ENCODE measurements at places on chromosomes 7 and 10.

- no peak for DNase-seq
These were observed 35.3 kb downstream of the CARD11 start for GRCh38 chr7:3008386-3008785.

DNA sequence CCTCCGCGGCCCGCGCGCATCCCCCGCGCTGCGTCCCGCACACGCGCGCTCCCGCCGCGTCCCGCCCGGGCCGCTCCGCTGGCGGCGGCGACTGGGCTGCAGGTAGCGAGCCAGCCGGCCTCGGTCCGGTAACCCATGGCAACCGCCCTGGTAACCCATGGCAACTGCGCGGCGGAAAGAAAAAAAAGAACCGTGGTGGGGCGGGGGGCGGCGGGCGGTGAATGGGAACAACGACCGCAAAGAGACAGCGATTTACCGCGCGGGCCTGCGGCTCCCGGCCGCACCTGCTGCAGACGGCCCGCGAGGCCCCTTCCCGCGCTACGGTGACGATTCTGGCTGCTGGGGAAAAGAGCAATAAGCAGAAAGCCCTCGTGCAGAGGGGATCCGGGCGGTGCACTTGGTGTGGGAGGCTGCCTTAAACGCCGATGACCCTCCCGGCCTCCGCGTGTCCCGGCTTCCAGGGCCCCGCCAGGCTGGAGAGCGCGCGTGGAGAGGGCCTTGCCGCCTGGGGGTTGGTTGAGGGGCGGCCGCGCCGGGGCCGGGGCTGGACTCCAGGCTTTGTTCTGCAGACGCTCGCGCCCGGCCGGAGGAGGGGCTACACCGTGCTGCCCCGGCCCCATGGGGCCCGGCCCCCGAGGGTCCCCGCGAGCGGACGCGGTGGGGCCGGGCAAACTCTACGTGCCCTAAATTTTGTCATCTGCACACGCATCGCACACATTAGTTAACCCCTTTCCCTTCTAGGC, 84.7 kb downstream of the SNX10 start:
- no peak for DNase-seq

GRCh38 chr7:150957133-150958020, 20.7 kb downstream of the KCNH2 start:
- no peak for DNase-seq

DNA sequence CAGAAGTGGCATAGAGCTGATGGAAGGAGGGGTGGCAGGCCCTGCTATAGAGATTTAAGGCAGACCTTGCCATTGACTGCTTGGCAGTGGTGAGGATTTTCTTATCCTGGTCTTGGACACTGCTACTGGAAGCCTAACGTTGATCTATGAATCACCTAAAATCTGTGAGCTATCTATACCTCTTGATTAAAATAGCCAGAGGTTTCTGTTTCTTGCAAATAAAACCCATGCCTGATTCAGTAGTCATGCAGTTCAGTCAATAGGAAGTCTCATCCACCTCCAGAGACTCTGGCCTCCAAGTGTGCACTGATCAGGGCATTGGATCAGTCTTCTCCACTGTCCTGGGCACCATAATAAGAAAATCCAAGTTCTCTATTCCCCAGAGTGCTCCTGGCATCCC, 286.5 kb downstream of the PTEN start:
- DNase-seq, result no peak

DNA sequence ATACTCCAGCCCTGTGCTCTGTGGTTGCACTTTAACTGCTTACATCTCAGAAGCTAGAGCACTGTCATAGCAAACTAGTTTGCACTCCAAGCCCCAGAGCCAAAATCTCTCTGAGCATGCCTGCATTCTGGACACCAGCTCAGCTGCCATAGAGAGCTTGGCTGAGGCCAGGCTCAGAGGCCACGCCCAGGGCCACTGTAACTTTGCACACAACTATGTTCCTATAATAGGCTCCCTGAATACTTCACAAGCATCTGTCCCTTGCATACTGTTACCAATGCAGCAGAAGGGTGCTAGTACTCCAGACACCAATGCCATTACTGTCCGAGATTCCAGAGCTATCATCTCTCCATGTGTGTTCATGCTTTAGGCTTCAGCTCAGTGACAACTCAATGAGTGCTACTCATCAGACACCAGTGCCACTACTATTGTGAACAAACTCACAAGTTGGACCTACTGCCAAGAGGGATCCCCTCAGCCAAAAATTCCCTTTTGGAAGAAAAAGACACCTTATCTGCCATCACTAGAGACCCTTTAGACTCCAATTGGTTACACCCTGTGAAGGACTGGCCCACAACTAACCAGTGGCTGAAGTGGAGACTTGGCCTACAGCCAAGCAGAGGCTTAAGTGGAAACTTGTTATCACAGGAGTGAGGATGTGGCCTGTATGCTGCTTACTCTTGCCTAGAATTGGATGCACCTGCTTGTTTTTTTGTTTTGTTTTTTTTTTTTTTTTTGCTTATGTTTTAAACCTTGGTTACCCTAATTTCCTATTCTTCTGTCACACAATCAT, 211.6 kb upstream of the MAGI2 start:
- DNase-seq, result no peak

DNA sequence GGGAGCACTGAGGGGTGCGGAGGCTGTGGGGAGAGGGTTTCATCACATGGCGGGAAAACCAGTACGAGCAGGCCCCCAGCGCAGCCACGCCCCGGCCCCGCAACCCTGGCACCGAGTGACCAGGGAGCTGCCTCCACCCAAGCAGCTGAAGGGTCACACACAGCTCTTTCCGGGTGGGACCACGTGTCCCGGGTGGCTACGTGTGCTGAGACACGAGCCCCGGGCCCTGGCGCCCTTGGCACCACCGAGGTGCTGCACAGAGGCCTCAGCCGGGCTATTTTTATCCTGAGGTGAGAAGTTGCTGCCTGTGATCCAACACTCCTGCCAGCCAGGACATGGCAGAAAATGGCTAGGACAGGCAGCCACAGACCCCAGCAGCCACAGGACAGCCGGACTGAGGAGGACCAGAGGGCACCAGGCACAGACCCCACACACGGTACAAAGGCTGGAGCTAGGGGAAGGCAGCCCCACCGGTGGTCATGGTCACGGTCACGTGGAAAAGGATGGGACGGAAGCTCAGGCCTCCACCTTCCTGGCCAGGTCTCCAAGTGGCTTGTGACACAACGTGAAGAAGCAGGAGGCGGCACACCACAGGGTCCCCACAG, 223.7 kb downstream of the MAD1L1 start:
- no peak for DNase-seq

- peak; percentile 52 for DNase-seq
These were observed 11.3 kb upstream of the INMT start for GRCh38 chr7:30740417-30741181.

DNA sequence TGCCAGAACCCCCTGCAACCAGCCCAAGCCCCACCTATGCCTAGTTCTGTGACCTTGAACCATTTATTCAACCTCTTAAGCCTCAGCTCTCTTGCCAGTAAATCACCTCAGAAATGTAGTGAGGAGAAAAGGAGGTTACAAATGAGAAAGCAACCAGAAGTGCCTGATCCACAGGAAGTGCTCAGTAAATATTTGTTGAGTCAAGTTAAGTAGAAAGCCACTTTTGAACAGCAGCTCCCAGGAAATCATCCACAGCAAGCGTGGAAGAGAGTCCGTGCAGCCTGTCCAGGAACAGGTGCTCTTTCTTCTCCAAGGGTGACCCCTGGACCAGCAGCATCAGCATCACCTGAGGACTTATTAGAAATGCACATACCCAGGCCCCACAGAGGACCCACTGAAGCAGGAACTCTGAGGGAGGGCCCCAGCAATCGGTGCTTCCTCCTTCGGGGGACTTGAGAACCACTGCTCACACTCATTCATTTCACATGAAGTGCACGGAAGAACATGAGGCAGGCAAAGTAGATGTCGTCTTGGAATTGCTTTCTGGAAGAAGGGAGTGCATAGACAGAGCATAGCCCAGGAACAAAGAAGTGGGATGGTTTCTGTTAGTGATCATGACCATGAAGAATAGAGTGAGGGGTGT, 6.3 kb upstream of the C10orf71 start:
- DNase-seq, result no peak

DNA sequence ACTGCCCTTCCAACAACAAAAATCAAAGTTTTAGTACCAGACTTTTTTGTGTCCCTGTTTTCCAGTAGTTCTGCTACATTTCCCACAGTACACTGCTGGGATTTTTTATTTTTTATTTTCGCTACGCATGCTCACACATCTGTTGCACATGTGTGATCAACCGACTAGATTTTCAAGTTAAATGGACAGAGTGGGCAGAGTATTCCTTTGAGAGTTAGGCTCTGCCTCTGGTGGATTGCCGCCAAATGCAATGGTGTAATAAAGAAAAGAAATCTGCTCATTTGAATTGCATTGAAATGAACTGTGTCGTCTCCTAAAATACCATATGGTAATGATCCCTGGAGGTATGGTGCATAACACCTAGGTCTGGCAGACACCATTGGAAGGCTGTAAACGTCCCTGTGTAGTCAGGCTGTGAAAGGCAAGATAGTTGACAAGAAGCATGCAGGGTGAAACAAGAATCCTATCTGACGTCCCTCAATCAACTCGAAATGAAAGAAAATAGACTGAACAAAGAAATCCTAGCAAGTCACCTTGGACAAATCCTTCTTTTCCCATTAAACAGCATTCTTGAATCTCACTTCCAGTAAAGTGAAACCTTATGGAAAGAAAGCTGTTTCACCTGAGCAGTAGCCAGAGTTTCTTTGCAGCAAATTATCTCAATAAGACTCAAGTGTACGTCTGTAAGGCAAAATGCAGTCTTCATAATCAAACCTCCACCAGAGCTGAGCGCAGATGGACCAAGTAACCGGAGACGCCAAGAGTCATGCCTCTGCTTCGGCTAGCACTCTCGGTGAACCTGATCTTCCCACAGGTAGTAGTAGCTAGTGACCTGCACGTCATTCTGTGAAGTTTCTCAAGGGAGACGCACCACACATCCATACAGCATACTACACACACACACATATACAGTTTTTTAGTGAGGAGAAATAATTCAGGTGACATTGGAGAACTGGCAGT, 357.3 kb downstream of the CRPPA start:
- DNase-seq, result no peak

- DNase-seq, result no peak
These were observed 98.9 kb downstream of the HIP1 start for GRCh38 chr7:75639886-75640190.

- DNase-seq, result no peak
These were observed 3.5 kb downstream of the EBF3 start for GRCh38 chr10:129960481-129961156.

- DNase-seq, result no peak
These were observed 250.3 kb downstream of the ADARB2 start for GRCh38 chr10:1486841-1487687.

- no peak for DNase-seq
These were observed 231.3 kb downstream of the MDFIC start for GRCh38 chr7:115153176-115153575.

DNA sequence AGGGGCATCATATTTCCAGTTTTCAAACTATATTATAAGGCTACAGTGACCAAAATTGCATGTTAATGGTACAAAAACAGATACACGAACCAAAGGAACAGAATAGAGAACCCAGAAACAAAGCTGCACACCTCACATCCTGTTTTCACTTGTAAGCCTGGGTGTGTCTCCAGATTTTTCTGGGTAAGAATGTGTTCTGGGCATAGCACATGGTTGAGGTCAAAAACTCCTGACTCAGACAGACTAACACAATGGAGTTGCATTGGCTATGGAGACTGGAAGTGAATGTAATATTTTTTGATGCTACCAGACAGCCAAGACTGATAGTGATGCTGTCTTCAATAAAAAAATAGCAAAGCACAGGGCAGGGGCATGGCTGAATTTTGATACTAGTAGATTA, 1175.2 kb downstream of the NXPH1 start:
- no peak for DNase-seq

DNA sequence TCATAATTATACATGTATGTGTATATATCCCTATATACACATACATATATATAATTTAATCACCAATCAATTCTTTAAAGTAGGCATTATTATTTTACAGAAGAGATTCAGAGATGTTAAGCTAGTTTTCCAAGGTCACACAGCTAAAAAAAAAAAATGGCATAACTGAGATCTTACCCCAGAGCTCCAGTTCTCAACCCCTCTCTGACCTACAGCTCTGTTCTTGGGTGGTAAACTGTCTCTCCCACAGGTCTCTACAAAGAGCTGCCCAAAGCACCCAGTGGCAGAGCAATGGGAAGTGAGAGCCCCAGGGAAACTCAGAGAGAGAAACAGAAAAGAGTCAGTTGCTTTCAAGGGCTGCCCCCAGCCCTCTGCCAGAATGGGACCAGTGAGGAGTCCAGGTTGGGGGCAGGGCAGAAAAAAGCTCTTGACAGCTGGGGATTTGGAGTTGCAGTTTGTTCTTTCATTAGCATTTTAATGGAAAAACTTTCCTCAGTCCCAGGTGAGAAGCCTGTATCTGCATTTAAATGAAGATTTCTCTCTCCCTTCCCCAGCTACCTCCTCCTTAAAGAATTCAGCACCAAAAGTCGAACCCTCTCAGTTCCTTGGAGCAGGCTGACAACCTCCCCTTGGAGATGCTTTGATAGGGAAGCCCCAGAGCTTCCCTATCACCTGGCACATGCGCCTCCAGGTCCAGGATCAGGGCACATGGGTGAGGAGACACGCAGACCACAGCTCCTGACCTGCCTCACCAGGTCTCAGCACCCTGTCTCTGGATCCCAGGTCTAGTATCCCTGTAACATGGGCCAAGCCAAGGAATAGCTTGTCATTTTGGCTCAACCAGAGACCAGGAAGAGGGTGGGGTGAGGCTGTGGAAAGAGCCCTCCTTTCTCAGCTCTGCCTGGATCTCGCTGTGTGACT, 388.1 kb downstream of the PLXNA4 start:
- DNase-seq, result no peak

DNA sequence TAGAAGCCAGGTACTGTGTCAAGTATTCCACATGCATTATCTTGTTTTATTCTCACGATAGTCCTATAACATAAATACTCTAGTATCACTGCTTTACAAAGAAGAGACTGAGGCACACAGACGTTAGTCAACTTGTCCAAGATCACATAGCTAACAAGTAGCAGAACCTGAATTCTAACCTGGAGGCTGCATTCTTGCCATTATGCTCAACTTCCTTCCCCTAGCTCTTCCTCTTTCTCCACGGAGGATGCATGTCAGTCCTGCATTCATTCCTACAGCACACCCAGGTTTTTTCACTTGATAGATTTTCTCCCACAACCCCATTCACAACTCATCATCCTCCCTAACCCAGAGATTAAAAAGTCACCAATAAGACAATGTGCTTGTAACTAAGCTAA, 388.5 kb upstream of the NFE2L3 start:
- DNase-seq, result no peak

GRCh38 chr7:93938293-93938692, 16.8 kb downstream of the GNG11 start:
- no peak for DNase-seq

- DNase-seq, result no peak
These were observed 5.3 kb downstream of the MEOX2 start for GRCh38 chr7:15681186-15681585.
